Spleen (tissue), 13 donors: ENCODE measurements at places on chromosomes 1 and 21.
A peak's percentile ranks its signal among the peaks of the same experiment; 100 is the strongest.

DNA sequence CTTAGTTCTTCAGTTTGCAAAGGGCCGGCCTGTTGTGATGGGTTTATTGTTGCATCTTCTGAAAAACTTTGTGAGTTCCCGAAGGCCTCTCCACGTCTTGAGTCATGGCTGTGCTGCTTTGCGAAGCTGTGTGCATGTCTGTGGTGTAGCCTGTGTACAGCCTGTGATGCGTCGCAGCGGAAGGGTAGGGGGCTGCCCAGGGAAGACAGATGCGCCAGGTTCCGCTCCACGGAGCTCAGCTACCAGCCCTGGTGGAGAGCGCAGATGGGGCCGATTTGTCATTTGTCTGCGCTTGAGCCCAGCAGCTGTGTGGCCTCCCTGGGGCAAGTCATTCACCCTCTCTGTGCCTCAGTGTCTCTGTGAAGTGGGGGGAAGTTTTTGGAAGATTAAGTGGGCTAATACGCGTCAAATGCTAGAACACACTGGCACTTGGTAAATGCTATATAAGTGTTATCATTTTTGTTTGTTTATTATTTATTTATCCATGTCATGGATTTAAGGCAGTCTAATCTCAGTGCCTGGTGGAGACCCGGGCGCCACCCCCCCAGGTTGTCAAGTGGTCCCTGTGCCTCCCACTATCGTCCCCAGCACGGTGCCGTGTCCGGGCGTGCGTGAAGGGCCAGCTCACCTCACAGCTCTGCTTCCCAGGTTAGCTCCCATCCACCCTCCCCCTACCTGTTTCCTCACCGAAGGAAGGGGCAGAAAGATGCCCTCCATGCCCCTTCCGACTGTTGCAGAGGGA, 8.4 kb downstream of the PDE9A start:
- no peak for DNase-seq

- DNase-seq, result no peak
Observed at GRCh38 chr1:229845410-229846138, 219.5 kb downstream of the URB2 start.

DNA sequence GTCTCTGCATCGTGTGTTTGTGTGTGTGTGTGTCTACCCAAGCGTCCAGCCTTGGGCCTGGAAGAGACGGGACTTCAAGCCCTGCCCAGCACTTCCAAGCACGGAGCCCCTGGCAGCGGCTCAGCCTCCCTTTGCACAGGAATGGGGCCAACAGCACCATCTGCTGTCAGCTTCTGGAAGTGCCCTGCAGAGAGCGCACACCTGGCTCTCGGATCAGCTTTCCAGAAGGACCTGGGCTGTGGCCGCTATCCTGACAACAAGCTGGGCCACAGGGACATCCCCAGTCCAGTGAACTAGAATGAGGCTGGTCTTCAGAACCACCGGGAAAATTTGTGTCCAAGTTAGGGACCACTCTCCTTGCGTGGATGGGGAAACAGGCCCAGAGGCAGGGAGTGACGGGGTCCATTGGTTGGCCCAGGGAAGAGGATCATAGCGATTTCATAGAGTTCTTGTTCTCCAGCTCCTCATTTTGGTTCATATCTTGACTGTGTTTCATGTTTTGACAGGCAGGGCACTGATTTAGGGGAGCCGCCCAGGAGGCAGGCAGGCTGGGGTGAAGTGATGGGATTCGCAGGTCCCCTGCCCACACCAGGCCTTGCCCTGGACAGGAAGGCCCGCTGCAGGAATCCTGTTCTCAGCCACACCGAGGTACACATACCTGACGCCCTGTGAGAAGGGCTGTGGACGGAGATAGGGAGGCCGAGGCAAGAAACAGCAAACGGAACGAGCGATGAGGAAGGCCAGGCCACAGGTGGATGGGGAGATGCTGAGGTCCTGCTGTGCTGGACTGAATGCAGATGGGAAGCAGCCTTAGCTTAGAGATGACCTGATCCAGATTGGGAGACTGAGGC, 38.4 kb downstream of the TAS1R2 start:
- peak; percentile 81 for DNase-seq

GRCh38 chr1:101262630-101263348, 26.0 kb downstream of the S1PR1 start:
- no peak for DNase-seq

DNA sequence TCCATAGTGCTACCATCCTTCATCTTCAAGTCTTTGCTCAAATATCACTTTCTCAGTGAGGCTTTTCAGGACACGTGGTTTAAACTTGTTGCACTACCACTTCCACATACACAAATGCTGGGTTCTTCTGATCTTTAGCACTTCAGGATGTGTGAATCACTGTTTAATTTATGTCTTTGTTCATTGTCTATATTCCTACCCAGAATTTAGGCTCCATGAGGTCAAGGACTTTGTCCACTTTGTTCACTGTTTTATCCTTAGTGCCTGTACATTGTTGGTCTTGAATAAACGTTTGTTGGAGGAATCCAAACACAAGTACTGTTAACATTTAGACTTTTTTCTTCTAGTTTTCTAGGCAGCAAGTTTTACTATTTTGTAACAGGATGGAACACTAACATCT, 42.6 kb upstream of the RALGPS2 start:
- no peak for DNase-seq
